ENCODE measurements at places on chromosomes 4 and X. TPM values are rescaled to one million over a fixed set of nuclear protein-coding genes. Genes with fewer than 3 reads are reported as not detected.

DNA sequence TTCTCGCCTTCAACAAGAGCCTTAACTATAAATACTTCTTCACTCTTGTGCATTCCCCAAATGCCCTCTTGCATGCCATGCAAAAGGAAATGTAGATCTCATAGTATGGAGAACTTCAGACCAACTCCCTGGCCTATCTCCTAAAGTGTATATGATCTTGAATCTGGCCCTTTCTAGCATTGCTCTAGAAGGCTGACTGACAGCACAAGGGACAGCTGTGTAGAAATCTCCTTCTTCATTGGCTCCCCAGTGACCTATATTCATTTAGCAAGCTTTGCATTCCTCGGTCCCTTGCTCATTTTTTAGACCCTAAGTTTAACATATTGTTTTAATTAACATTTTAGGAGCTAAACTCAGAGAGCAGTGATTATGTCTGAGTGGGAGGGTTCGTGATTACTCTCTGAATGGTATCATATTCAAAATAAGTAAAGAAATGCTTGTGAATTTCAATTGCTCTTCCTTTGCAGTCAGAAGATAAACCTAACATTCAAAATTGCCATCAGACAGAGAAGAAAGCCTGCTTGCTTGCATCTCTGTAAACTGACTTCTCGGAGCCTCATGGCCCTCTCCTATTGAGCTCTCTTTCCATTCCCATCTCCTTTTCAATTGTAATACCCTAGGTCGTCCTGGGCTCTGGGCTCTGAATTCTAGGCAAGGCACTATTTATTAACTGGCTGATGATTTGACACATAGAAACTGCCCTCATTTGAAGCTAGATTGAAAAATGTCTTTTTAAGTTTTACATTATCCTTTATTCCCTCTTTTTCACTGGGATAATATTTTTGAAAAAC, 120.3 kb upstream of the PRKG2 start:
- no peak for DNase-seq
- H3K27ac ChIP-seq: no peak overlapping the region
- H3K27me3 ChIP-seq: no peaks in the 10 kb centered on the region
- no peaks in the 10 kb centered on the region for H3K4me1 ChIP-seq

DNA sequence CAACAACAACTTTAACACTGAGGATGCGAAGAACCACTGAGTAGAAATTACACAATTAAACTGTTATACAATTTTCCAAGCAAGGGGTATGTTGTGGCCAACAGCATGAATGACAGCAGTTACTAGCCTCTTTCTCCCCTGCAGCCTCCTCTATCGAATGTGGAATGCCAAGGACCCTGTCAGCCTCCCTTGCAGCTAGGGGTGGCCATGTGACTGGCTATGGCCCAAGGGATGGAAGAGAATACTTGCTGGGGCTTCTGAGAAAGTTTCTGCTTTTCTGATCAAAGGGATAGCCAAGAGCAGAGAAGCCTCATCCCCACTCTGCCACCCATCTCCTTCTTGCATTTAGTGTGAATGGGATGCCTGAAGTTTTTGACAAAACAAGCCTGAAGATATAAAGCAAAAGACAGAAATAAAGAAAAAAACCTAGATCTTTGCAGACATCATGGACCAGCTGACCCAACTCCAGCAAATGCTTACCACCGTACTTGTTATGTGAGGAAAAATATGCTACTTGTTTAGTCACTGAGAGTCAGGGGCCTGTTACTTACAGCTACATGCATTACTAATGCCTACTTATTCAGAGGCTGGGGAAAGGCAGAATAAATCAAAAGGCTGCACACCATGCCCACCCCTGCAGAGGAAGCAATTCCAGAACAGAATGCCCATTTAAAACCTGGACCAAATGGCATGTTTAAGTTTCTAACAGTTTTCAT, 32.0 kb downstream of the DCTD start:
- no peaks in the 10 kb centered on the region for H3K4me1 ChIP-seq
- no peak overlapping the region for H3K4me3 ChIP-seq
- no peak for DNase-seq
- H3K27me3 ChIP-seq: no peaks in the 10 kb centered on the region

DNA sequence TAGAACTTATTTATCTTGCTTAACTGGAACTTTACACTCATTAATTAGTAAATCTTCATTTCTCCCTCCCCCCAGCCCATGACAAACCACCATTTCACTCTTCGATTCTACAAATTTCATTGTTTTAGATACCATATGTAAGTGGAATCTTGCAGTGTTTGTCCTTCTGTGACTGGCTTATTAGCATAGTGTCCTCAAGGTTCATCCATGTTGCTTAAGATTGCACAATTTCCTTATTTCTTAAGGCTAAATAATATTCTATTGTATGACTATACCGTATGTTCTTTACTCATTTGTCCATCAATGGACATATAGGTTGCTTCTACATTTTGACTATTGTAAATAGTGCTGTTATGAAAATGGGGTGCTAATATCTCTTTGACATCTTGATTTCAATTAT, 24.5 kb upstream of the RNF212 start:
- no peaks in the 10 kb centered on the region for H3K36me3 ChIP-seq
- peaks cover 13% of the 10 kb centered on the region for H3K4me1 ChIP-seq
- H3K4me3 ChIP-seq: no peak overlapping the region
- H3K27ac ChIP-seq: no peak overlapping the region

- no peak overlapping the region for H3K27ac ChIP-seq
- no peaks in the 10 kb centered on the region for H3K27me3 ChIP-seq
- DNase-seq: no peak
Measured at GRCh38 chr4:138110815-138111214, 131.3 kb downstream of the SLC7A11 start.

DNA sequence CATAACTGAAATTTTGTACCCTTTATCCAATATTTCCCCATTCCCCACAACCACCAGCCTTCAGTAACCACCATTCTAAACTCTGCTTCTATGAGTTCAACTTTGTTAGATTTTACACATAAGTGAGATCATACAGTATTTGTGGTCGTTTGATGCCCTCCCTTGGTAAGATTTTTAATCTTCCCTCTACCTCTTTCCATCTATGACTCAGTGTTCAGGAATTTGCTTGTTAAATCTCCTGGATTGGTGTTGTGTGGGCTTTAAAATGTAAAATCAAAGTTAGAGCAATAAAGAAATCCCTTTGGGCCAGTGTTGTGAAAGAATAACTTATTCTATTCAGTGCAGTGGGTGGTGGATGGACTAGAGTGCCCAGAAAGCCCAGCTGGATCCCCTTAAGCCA, 37.4 kb downstream of the SLC16A2 start:
- no peak for DNase-seq
- no peak overlapping the region for H3K4me3 ChIP-seq
- no peaks in the 10 kb centered on the region for H3K4me1 ChIP-seq
- no peaks in the 10 kb centered on the region for H3K36me3 ChIP-seq
- H3K27ac ChIP-seq: no peak overlapping the region

- no peak overlapping the region for H3K4me3 ChIP-seq
- DNase-seq: no peak
- H3K27ac ChIP-seq: no peak overlapping the region
- H3K36me3 ChIP-seq: no peaks in the 10 kb centered on the region
Measured at GRCh38 chrX:346034-346813, 27.6 kb upstream of the GTPBP6 start.

DNA sequence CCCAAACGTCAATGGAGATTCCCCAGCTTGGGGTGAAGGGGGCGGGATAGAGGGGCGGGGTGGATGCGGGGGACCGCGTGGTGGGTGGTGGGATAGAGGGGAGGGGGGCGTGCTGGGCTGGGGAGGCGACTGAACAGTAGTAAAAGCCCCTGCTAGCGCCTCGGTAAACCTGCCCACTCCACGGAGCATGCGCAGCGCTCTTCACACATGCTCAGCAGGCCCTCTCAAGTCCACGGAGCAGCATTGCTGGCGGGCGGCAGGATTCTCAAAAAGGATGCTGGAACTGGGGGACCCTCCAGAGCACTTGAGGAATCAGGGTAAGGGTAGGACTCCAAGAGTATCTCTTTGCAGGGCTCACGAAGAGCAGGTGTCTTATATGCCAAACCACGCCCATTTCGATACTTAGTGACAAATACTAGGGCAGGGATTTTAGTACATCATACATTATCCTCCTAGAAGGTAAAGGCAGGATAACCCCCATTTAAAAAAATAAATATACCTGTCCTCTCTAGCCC, 378 bp upstream of the RPS6KA6 start:
- no peak for DNase-seq
- H3K27me3 ChIP-seq: no peaks in the 10 kb centered on the region
- H3K4me3 ChIP-seq: no peak overlapping the region
- H3K36me3 ChIP-seq: no peaks in the 10 kb centered on the region

- no peak for DNase-seq
- H3K27me3 ChIP-seq: no peaks in the 10 kb centered on the region
- peaks cover 51% of the 10 kb centered on the region for H3K4me1 ChIP-seq
- no peak overlapping the region for H3K4me3 ChIP-seq
Measured at GRCh38 chrX:118510111-118510510, 14.5 kb downstream of the DOCK11 start.

- no peak for DNase-seq
- H3K27ac ChIP-seq: no peak overlapping the region
- H3K36me3 ChIP-seq: no peaks in the 10 kb centered on the region
- H3K4me3 ChIP-seq: no peak overlapping the region
- peaks cover 36% of the 10 kb centered on the region for H3K4me1 ChIP-seq
Measured at GRCh38 chr4:153506341-153507309, 40.5 kb downstream of the TMEM131L start.

DNA sequence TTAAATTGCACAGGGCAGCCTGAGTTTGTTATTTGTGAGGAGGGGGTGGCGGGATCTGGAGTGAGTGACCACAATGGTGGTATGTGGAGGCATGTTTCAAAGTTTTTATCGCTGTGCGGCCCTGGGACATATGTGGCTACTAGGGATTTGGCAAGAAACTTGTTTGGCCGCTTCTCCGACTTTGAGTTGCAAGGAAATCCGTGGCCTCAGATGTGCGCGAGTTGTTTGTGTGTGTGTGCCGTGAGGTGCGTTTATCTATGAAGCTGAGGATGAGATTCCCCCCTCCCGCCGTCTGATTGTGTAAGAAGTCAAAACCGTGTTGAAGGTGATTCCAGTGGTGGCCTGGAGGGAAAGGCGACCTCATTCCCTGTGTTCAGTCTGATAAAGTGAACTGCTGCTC, 1.4 kb downstream of the JADE3 start:
- H3K27ac ChIP-seq: peak overlapping the region; percentile 20
- peaks cover 8% of the 10 kb centered on the region for H3K4me1 ChIP-seq
- no peaks in the 10 kb centered on the region for H3K36me3 ChIP-seq
- H3K4me3 ChIP-seq: peak overlapping the region; percentile 40
- peaks cover 13% of the 10 kb centered on the region for H3K27me3 ChIP-seq

The TRAPPC11 gene
- 29.3 TPM for total RNA-seq

The DUSP21 gene
- not detected for total RNA-seq

The PPEF2 gene
- total RNA-seq: 0.13 TPM

The XKRX gene
- not detected for total RNA-seq

Measured in CD8-positive, alpha-beta memory T cell (primary cell).